NCI-H82 (cell line): ENCODE measurements at places on chromosomes 12 and 14.

- DNase-seq: no peak
Observed at GRCh38 chr14:41397926-41398325, 208.8 kb upstream of the LRFN5 start.

GRCh38 chr12:124293286-124294003 lies 1.4 kb upstream of the RFLNA start:
- no peak for DNase-seq

- no peak for DNase-seq
Observed at GRCh38 chr14:104112113-104112505, 26.3 kb upstream of the KIF26A start.

DNA sequence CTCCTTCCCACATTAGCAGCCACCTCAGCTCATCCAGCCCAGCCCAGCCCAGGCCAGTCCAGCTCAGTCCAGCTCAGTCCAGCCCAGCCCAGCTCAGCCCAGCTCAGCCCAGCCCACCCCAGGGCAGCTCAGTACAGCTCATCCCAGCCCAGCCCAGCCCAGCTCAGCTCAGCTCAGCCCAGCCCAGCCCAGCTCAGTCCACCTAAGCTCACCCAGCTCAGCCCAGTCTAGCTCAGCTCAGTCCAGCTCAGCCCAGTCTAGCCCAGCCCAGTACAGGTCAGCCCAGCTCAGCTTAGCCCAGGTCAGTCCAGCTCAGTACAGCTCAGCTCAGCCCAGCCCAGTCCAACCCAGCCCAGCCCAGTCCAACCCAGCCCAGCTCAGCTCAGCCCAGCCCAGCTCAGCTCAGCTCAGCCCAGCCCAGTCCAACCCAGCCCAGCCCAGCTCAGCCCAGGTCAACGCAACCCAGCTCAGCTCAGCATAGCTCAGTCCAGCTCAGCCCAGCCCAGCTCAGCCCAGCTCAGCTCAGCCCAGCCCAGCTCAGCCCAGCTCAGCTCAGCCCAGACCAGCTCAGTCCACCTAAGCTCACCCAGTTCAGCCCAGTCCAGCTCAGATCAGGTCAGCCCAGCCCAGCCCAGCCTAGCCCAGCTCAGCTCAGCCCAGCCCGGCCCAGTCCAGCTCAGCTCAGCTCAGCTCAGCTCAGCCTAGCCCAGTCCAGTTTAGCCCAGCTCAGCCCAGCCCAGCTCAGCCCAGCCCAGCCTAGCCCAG lies 63.0 kb downstream of the TMEM121 start:
- no peak for DNase-seq

- no peak for DNase-seq
Observed at GRCh38 chr12:3313066-3313465, 177.9 kb upstream of the PRMT8 start.

- no peak for DNase-seq
Observed at GRCh38 chr12:62632411-62632918, 165.8 kb downstream of the MON2 start.

DNA sequence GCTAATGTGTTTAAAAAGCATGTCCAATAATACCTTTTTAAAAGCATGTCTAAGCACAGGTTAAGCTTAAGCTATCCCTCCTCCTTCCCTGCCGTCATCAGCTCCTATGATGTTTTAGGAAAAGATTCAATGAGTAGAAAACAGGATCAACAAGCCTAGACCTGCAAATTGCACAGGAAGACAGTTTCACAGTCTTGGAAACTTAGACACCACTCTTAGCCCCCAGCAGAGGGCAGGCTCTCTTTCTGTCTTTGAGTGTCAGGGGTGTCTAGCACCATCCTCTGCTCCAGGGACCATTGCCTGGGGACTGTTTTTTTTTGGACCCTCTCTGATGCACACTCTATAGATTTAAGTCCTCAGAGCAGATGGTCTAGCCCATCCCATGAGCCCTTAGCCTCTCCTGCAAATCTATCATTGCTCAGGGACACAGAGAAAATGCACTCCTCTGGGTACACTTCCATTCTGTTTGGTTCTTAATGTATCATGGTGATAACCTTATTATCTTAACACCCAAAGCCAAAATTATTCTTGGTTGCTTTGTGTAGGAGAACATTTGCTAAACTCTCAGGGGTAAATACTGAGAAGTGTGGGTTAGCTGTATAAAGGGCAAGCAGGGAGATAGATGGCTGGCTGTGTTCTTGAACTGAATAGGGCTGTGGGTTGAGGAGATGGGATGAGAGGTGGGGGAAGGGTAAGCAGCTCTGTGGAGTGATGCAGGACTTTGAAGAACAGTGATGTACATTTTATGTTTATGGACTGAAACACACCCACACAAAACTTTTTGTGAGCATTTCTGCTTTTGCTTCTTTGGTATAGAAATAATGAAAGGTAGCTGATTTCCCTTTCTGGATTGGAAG lies 259.9 kb upstream of the DDHD1 start:
- DNase-seq: peak; percentile 27

- DNase-seq: peak; percentile 18
Observed at GRCh38 chr12:46442239-46442638, 69.7 kb upstream of the SLC38A2 start.

DNA sequence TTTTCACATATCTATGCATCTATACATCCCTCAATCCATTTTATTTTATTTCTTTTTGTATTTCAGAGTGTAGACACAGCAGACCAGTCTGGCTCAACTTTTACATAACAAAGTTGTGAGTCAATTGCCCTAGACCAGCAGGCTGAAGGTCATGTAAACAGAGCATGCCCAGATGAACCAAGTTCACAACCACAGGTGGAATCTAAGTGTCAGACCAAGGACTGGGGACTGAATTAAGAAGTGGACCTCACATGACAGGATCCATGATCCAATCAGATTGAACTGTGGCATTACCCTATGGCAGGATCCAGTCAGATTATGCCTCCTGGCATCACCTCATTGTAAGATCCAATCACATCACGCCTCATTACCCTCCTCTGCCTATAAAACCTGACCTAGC lies 455.8 kb downstream of the SOX5 start:
- no peak for DNase-seq

DNA sequence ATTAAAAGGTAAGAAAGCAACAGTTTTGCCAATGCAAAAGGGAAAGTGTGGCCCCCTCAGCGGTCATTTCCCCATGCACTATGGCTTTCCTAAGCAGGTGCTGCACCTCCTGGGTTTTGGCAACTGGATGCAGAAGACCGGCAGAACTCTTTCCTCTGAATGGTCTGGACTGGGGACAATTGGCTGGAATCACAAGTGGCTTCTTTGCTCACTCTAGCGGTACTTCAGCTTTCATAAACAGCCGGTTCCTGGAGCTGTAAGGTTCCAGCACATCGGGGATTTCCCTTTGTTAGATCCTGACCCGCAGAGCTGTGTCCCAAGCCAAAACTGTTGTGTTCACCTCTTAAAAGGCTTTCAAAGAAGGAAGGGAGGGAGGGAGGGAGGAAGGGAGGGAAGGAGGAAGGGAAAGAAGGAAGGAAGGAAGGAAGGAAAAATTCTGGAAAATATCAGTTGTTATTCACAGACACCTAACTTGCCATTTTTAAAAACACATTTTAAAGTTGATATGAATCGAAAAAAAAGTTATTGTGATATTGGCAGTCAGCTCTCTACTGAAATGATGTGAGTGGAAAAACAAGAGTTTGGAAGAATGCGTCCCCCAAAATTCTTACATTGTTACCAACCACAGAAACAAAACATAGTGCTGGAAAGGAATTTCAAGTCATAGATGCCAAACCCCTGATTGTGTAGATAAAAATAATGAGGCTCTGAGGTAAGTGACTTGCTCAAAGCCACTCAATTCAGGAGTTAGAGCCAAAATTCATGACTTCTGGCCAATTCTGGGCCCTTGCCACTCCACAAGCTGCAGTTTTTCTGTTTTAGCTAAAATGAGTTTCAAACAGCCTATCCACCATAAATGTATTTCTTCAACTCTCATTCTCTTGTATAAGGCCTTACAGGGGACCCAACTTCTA lies 220.6 kb upstream of the HMGA2 start:
- peak; percentile 55 for DNase-seq

- peak; percentile 79 for DNase-seq
Observed at GRCh38 chr12:45909041-45909713, 81.2 kb downstream of the SCAF11 start.

DNA sequence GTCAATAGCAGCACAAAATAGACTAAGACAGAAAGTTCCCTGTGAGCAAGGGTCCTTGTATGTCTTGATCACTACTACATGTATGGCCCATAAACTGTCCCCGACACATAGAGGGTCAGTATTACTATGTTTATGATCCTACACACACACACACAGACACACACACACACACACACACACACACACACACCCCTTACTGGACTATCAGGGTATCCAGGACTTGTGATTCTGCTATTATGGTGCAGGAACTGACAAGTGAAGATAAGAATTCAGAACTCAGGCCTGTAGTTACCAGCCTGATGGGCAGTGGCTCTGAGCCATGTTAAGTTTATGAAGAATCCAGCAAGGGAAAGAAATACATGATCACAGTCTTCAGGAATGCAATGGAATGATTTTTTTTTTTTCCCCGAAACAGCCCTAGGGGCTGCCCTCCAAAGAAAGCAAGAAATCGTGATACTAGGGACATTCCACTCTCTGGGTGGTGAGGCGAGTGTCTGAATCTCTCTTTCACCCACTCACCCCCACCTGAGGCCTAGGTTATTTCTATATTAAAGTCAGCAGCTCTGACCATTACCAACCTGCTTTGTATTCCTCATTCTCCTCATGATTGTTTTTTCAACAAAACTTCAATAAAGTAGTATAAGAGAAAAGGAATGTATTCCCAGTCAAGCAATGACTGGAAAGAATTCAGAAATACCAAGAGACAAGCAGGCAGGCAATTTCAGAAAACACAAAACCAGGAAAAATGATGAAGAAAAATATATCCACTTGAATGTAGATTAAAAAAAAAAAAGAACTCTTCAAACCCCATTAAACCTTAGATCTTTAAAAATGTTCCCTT lies 105.8 kb downstream of the AVPR1A start:
- no peak for DNase-seq

DNA sequence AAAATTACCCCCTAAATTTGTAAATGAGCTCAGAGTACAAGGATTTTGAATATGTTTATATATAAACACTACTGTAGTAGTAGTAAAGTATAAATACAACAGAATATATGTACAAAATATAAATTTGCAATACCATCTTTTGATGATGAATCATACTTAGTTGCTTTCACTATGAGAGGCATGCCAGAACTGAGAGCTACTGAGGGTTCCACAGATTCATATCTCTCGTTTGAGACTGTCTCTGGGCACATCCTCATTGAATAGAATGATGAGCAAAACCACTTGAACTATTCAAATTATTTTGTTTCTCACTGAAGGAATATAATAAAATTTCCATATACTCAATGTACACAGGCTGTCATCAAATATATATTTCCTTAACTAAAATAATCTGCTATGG lies 417.6 kb downstream of the NAV3 start:
- DNase-seq: no peak

DNA sequence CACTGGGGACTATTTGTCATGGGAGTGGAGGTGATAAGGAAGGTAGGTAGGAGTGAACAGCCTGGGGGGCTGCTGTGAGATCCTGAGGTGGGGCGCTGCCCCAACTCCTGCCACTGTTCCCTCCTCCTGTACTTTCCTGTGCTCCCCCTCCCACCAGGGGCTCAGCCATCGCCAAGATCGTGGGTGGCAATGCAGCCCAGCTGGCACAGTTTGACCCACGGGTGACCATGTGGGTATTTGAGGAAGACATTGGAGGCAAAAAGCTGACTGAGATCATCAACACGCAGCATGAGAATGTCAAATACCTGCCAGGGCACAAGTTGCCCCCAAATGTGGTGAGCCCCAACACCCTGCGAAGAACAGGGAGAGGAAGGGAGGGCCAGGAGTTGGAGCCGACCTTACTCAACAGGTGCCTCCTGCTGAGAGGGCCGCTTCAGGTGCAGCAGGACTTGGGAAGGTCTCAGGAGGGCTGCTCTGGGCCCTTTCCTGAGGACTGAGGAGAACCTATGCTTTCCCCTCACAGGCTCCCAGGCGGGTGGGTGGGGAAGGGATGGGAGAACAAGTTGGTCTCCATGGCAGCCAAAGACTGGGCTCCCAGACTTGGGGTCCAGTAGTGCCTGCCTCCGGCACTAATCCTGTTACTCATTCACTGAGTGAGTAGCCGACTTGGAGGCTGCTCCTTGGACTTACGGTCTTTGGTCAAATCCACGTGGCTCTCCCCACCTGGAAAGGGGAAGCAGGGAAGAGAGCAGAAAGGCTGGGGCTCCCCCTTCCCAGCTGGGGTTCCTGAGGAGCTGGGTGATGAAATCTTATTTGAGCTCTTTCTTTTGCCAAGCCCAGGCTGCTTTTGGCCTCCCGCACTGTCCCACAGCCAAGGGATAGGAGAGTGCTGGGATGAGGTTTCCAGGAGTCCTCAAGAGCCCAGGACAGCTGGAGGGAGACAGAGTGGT lies 884 bp downstream of the GPD1 start:
- DNase-seq: no peak

- DNase-seq: no peak
Observed at GRCh38 chr14:61130512-61131260, 149.6 kb downstream of the SLC38A6 start.

DNA sequence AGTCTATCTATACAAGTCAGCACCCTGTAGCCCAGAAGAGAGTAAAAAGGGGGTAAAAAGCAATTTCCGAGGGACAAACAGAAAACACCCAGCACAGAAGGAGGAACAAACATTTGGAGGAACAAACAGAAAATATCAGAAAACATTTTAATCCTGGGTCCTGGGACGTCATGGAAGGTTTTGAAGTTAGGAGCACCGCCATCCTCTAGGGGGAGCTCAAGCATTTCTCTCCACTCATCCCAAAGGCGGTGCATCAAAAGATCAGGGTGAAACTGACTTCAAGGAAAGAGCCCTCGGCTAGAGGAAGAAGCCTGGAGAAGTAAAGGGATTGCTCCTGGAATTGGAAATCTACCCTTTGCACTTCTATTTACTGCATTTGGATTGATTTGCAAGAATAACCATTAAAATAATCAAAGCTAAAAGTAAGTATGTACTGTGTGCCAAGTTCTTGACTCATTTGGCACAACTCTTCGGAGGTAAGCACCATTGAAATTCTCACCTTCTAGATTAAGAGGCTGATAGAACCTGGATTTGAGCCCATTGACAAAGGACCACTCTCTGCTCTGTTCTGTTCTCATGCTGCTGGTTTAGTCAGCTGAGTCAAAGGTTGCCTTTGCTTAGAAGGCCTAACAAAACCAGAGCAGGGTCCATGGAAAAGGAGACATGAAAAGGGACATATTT lies 17.2 kb upstream of the POC1B start:
- DNase-seq: peak; percentile 93

DNA sequence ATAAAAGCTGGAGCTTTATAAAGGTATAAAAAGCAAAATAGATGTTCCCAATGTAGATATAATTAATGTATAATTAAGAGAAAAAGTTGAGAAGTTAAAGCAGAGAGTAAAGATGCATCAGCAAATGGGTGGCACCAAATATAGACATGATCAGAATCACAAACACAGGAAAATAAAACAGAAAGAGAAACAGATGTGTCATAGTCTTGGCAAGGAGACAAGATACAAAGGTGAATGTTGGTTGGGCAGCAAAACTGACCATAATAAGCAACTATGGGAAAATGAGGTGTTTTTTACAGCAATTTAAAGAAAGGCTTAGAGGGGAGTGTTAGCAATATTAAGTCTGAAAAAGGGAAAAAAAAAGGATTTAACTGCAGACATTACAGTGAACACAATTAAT lies 135.4 kb upstream of the CLEC14A start:
- no peak for DNase-seq

GRCh38 chr12:132260721-132261120 lies 68.7 kb downstream of the GALNT9 start:
- no peak for DNase-seq

- DNase-seq: peak; percentile 69
Observed at GRCh38 chr12:111841236-111841749, 735 bp upstream of the MAPKAPK5 start.
